T-helper 2 cell treated with Interferon-gamma antibody and Interleukin-4, amounts not matched to agents 5 μg/mL and 100 μg/mL, for 36 hours (primary cell): ENCODE measurements at places on chromosomes 4 and X.

- no peaks in the 10 kb centered on the region for H3K4me1 ChIP-seq
- H3K4me3 ChIP-seq = no peak overlapping the region
- H3K36me3 ChIP-seq = no peaks in the 10 kb centered on the region
- no peak overlapping the region for H3K27ac ChIP-seq
Measured at GRCh38 chr4:141301216-141301615, 80.5 kb downstream of the ZNF330 start.

DNA sequence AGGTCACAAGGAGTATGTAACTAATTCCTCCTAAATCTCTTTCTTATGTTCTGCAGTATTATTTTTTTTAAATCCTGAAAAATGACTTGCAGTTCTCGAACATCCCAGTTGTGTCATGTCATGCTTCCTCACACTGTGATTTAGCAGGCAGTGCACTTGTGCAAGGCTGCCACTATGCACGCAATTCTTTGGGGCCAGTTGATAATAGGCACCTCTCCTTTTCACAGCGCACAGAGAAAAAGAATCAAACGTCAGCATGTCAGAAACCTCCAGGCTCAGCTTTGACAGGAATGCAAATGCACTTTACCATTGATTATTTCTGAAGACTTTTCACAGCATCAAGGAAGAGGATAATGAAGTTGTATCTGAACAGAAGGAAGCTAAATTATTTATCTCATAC is 62.9 kb downstream of the FGF13 start:
- H3K36me3 ChIP-seq = no peaks in the 10 kb centered on the region
- no peaks in the 10 kb centered on the region for H3K4me1 ChIP-seq
- H3K4me3 ChIP-seq = no peak overlapping the region
- no peak overlapping the region for H3K27ac ChIP-seq
- DNase-seq = no peak

DNA sequence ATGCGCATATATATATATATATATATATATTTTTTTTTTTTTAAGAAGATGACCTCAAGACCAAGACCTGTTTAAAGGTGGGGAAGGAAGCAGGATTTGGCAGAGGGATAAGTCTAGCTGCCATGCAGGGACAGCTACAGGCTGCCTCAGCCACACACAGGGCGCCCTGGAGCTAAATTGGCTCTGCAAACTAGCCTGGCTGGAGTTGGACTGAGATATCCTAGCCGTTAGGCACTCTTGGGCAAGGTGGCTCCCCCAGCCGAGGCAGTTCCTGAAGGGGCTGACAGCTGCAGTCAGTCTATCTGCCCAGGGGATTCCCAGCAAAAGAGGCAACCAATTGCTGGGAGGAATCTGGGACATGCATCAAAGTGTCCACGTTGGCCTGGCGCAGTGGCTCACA is 21.9 kb downstream of the TRIML1 start:
- no peak overlapping the region for H3K27ac ChIP-seq
- no peaks in the 10 kb centered on the region for H3K4me1 ChIP-seq
- no peak overlapping the region for H3K4me3 ChIP-seq

- H3K27ac ChIP-seq = no peak overlapping the region
- no peaks in the 10 kb centered on the region for H3K36me3 ChIP-seq
- H3K27me3 ChIP-seq = no peaks in the 10 kb centered on the region
- H3K4me3 ChIP-seq = no peak overlapping the region
- no peak for DNase-seq
Measured at GRCh38 chr4:35342833-35343232, 901.5 kb downstream of the ARAP2 start.

DNA sequence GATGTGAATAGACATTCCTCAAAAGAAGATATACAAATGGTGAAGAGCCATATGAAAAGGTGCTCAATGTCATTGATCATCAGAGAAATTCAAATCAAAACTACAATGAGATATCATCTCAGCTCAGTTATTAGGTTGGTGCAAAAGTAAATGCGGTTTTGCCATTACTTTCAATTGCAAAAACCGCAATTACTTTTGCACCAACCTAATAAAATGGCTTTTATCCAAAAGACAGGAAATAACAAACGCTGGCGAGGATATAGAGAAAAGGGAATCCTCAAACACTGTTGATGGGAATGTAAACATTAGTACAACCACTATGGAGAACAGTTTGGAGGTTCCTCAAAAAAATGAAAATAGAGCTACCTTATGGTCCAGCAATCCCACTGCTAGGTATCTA is 5.1 kb downstream of the CLIC2 start:
- no peak overlapping the region for H3K27ac ChIP-seq
- no peaks in the 10 kb centered on the region for H3K36me3 ChIP-seq

DNA sequence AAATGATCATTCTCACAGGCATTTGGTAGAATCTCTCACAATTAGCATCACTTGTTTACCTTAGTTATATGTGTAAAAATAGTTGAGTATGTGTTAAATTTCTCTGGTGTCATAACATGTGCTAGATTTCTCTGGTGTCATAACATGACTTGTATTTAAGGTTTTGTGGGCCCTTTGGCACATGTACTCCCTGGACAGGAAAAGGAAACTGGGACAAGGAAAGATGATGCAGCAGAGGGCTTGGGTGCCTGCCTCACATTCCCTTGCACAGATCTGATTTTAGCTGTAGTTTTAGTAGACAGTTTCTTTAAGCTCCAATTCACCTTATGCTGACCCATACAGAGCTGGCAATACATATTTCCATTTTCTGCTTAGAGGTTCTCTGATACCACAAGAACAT is 726.0 kb downstream of the C4orf33 start:
- DNase-seq = no peak
- H3K27ac ChIP-seq = no peak overlapping the region
- H3K4me3 ChIP-seq = no peak overlapping the region
- H3K4me1 ChIP-seq = no peaks in the 10 kb centered on the region
- no peaks in the 10 kb centered on the region for H3K27me3 ChIP-seq

DNA sequence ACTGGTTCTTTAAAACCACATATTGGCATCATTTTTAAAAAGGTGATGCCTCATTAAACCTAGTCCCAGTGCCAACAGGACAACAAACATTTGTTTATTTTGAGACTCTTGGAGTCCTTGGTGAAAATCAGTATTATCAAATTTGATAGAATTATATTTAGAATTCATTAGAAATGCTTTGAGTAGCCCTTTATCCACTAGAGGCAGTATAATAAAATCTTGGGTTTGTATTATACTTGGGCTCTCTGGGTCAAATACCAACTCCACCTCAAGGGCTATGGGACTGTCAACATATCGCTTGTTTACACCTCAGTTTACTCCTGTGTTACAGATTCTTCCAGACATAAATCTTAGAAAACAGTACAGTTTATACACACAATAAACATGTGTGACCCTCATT is 335.7 kb upstream of the FSTL5 start:
- no peak overlapping the region for H3K27ac ChIP-seq
- DNase-seq = no peak
- no peaks in the 10 kb centered on the region for H3K4me1 ChIP-seq
- no peaks in the 10 kb centered on the region for H3K36me3 ChIP-seq

- no peak for DNase-seq
- H3K36me3 ChIP-seq = no peaks in the 10 kb centered on the region
- no peak overlapping the region for H3K4me3 ChIP-seq
- H3K27ac ChIP-seq = no peak overlapping the region
Measured at GRCh38 chrX:23804578-23804977, 21.6 kb downstream of the SAT1 start.

DNA sequence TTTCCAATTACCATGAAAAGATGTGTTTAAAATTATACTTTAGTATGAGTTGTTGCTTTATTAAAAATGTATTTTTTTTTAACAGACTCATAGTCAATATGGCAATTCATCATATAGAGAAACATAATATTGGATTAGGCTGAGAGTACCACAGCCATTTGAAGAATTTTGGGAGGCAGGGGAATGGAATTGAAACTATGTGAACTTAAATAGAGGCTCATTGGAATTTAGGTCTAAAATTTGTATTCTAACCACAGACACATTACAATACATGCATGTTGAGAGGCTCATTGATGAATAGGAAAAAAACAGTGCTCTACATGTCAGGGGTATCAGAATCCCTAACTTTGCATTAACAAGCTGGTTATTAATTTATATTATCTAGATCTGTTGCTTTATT is 269.6 kb downstream of the DKK2 start:
- H3K27ac ChIP-seq = no peak overlapping the region
- H3K36me3 ChIP-seq = no peaks in the 10 kb centered on the region
- no peaks in the 10 kb centered on the region for H3K27me3 ChIP-seq
- DNase-seq = no peak
- no peak overlapping the region for H3K4me3 ChIP-seq

GRCh38 chr4:2910409-2910808 is 52.8 kb downstream of the NOP14 start:
- no peak overlapping the region for H3K27ac ChIP-seq
- no peaks in the 10 kb centered on the region for H3K27me3 ChIP-seq
- no peak for DNase-seq
- peaks cover 9% of the 10 kb centered on the region for H3K4me1 ChIP-seq
- H3K36me3 ChIP-seq = peaks cover 52% of the 10 kb centered on the region

GRCh38 chr4:126268106-126268505 is 953.4 kb downstream of the FAT4 start:
- DNase-seq = no peak
- H3K4me3 ChIP-seq = no peak overlapping the region
- H3K4me1 ChIP-seq = no peaks in the 10 kb centered on the region
- no peaks in the 10 kb centered on the region for H3K36me3 ChIP-seq

- H3K4me1 ChIP-seq = no peaks in the 10 kb centered on the region
- no peak overlapping the region for H3K27ac ChIP-seq
- no peaks in the 10 kb centered on the region for H3K27me3 ChIP-seq
- H3K36me3 ChIP-seq = no peaks in the 10 kb centered on the region
Measured at GRCh38 chr4:156615066-156615531, 356.5 kb downstream of the PDGFC start.

DNA sequence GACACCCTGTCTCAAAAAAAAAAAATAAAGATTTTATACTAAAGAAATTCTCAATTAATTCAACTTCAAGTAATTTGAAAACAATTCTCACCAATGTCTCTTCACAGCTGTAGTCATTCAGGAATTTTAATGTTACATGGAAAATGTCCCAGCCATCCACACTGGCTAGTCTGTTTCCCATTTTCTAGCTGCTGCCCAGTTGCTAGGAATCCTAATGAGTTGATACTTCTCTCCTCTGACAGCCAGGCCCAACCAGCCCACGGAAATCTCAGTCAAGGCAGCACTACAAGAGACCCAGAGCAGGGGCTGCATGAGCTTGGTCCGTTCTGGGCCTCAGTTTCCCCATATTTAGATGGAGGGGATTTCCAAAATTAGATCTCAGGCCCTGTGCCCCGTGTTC is 59.1 kb downstream of the CASP3 start:
- no peaks in the 10 kb centered on the region for H3K27me3 ChIP-seq
- peaks cover 3% of the 10 kb centered on the region for H3K4me1 ChIP-seq
- no peaks in the 10 kb centered on the region for H3K36me3 ChIP-seq
- no peak overlapping the region for H3K4me3 ChIP-seq
- no peak overlapping the region for H3K27ac ChIP-seq
